Cardiac septum (tissue), 1 donor: ENCODE measurements at places on chromosomes 4 and X. TPM values are rescaled to one million over a fixed set of nuclear protein-coding genes. Genes with fewer than 3 reads are reported as not detected.

GRCh38 chr4:71266090-71266794 lies 72.6 kb upstream of the SLC4A4 start:
- DNase-seq, result no peak

- no peak for DNase-seq
Observed at GRCh38 chrX:84487365-84488353, 14.6 kb downstream of the HDX start.

GRCh38 chr4:10983268-10983667 lies 298.7 kb upstream of the CLNK start:
- no peak for DNase-seq

DNA sequence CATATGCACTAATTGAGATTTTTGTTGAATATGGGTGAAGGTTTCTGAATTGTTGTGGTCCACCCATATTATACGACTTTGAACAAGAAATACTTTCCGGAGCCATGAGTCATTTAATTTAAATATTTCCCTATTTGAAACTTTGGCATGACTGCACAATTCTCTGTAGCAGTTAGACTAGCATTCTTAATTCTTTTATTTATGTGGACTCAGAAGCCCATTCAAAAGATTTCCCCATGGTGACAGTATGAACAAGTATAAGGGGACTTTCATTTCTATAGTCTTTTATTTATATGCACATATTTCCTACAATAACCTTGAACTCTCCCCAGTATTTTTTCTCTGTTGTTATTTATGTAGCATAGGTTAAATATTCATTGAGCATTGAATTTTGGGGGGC lies 72.6 kb downstream of the DTHD1 start:
- DNase-seq, result no peak

The VEGFD gene
- total RNA-seq, result 1.3 TPM

The SLC49A3 gene
- total RNA-seq, result 12.1 TPM

The RASSF6 gene
- total RNA-seq, result not detected
